ENCODE measurements at places on chromosomes 3 and 15.
A peak's percentile ranks its signal among the peaks of the same experiment; 100 is the strongest.

DNA sequence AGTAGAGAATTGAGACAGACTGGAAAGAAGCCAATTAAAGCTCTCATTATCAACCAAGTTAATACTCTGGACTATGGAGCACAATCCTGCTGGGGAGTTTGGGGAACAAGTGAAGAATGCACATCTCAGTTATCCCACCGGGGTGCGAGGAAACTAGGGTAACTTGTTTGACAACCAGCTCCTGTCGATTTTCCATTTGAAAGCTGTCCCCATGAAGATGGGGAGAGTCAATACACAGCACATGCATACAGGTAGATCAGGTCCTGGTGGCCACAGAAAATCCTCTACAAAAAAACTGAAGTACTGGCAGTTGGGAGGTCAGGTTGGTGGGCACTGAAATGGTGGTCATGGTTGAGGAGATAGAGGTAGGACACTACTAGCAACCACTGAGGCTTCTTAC is 25.7 kb upstream of the GRAMD1C start:
- DNase-seq: no peak

- no peak for DNase-seq
These were observed 207.0 kb downstream of the SUCLG2 start for GRCh38 chr3:67447393-67447792.

- no peak for DNase-seq
These were observed 61.3 kb downstream of the PRTG start for GRCh38 chr15:55681631-55682030.

DNA sequence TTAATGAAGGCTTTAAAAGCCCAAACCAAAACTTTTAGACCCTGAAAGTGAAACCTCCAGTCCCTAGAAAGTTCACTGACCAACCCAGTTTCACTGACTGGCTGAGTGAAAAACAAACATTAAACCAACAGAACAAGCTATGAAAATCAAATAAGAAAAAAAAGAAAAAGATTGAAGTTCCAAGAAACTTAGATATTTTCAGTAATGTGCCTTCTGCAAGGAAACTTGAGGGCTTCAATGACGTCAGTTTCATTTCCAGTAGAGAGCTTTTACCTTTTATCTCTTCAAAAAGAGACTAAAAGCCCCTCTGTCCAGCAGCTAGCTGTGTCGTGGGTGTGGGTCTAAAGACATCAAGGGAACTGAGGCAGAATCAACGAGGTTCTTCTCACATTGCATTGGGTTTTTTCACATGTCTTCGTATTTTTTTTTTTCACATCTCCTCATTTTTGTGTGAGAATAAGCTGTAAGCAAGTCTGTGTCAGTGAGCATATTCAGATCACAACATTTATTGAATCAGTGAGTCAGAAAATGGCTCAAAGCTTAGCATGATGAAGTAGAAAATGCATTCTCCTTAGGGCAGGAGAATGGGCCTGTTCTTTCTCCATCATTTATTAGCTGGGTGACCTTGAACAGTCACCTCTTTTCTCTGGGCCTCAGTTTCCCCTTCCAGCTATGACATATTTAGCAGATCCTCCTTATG is 54.8 kb upstream of the BCL6 start:
- DNase-seq: no peak

DNA sequence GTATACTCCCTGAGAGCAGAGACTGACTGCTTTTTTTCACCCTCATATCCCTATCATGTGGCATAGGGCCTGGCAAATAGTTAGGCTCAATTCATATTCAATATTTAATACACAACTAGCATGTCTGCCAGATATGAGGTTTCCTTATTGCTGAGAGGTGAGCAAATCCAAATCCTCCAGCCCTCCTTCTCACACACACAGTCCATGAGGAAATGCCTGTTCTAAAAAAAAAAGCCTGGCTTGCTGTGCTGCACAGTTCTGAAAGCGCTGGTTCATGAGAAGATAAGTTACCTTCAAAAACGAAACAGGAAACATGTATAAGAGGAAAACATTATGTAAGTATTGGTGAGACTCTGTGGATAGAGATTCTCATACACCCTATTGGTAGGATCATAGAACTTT is 15.5 kb upstream of the ACAP2 start:
- DNase-seq: no peak

GRCh38 chr3:110314512-110315114 is 757.0 kb upstream of the NECTIN3 start:
- peak; percentile 73 for DNase-seq

DNA sequence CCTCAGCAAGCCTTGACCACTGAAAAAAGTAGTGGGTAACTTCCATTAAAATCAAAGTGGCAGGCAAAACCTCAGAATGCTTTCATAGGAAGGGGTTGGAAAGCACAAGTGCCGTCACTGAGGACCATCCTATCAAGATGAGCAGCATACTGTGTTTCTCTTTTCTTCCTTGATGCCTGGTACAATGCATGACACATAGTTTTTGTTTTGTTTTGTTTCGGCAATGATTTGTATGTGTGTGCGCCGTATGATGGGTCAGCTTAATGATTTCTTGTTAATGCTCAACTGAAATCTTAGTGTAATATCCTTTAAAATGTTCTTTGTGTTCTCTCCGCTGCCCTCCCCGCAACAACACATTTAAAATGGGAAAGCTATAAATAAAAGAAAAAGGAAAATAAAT is 476.4 kb upstream of the KCNMB2 start:
- DNase-seq: no peak

DNA sequence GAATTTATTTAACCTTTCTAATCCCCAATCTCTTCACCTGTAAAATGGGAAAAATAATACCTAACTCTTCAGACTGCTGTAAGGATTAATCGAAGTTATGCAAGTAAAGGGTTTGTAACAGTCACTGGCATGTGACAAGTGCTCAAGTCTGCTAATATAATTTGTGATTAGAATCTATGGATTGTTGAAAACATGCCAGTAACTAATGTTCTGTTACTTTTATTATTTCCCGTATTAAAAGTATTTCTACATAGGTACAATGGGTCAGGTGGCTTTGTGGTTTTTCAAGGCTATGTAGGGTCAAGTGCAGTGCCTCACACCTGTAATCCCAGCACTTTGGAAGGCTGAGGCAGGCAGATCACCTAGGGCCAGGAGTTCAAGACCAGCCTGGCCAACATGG is 29.4 kb downstream of the ULK4 start:
- no peak for DNase-seq

GRCh38 chr3:139340784-139341183 is 3.0 kb upstream of the MRPS22 start:
- DNase-seq: no peak

DNA sequence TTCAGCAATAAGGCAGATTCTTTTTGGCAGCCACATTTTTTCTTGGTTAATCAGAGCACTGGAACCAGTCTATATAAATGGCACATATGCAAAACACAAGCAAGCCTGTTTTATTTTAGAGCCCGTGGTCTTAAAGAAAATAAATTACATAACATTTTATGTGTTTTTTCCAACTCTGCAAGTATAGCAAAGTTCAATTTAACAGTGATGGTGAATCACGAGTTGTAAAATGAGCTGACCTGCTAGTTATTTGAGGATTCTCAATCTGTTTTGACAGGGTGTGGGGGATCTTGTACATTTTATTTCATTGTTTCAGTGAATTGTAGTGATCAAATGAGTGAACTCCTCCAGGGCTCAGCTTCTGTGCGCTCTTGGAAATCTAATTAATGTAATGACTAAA is 2.7 kb downstream of the ARHGEF26 start:
- no peak for DNase-seq

- no peak for DNase-seq
These were observed 535.2 kb downstream of the OCA2 start for GRCh38 chr15:27563765-27564370.

GRCh38 chr3:97821287-97821773 is 481 bp upstream of the CRYBG3 start:
- peak; percentile 43 for DNase-seq

DNA sequence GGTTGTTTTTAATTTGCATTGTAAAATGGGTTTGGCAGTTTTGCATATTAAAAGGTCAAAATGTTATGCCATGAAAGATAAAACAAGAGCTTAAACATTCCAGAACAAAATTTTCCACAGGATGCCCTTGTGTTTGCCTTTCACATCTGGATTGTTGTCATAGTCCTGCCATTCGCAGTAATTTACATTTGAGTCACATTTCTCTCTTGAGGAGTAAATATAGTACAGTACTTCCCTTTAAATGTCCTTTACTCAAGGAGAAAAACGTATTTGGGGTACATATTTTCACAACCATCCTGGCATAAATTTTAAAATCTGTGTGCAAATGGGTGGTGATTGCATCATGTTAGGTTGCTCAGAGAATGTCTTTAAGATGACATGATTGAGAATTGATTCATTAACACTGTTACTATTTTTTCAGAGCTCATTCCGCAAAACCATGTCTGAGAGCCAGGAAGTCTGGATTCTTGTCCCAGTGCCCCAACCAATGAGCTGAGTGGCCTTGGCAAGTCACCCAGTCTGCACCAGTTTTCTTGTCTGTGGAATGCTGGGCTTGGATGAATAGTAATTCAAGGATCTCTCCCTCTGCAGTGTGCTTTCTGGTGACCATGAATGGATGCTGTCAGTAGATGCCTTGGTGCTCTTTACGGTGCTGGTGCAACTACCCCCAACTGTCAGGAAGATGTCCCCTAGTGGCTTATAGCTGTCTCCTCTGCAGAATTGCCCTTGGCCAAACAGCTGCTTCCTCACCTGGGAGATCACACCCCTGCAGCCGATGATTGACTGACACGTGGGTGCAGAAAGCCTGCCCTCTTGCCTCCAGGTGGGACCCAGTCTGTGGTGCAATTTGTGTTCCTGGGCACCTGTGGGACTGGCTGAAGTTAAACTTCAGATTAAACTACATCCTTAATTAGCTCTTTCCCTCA is 43.0 kb downstream of the ABHD5 start:
- DNase-seq: no peak

DNA sequence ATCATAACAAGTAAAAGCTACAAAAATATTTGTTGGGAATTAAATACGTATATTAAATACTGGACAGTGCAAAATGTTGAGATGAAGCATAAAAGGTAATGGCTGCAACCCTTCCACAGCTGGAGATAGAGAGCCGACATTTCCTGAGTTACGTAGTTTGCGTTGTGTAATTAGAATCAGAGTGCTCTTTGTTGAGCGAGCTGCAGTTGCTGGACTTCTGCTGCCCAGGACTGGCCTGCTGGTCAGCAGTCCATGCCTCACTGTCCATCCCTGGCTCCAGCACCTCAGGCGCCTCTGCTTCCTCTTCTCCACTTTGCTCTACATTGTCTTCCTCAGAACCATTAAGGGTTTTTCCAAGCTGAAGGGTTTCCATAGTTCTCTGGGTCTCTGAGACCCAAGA is 28.4 kb upstream of the SHC4 start:
- DNase-seq: no peak

- DNase-seq: no peak
These were observed 182.3 kb downstream of the BBX start for GRCh38 chr3:107705046-107705445.

DNA sequence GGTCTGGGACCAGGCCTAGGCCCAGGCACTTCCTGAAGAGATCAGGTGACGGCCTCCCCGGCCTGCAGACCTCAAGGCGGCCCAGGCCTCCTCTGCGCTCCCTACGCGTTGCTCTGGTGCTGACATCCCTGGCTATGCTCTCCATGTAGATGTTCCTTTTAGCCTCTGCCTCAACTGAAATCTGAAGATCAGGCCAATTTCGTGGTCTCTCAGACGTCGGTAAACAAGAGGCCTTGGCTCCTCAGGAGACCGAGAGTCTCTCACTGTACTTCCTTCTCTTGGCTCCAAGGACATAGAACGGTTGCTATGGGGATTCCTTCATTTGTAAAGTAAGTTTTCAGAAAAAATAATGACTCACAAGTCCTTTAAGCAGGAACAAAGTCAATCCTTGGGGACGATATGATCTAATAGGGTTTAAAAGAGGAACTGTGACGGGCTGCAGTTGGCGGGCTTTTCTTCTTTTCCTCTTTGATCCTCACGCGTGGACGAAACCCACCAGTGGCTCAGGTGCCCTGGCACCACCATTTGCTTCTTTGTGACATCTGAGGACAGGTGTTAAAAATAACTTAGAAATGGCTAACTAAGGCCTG is 55.6 kb upstream of the CGNL1 start:
- DNase-seq: no peak

GRCh38 chr3:9316881-9317361 is 45.9 kb upstream of the THUMPD3 start:
- peak; percentile 69 for DNase-seq

- DNase-seq: no peak
These were observed 90.0 kb downstream of the GAP43 start for GRCh38 chr3:115713284-115713683.

DNA sequence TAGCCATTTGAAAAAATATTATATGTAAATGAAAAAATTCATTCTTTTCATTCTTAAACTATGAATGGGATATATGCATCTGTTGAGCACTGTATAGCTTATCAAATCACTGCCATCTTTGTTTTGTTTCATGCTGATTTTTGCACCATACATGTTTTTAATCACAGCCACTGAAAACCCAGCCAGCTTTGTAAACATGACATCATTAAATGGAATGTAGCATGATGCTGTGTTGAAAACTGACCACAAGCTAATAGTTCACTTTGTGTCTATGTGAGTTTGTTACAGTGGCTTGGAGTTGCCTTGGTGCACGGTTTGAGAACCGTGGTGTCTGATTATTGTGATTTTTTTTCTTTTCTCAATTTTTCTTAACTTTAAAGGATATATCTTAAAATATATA is 75.7 kb downstream of the GMPS start:
- no peak for DNase-seq

GRCh38 chr3:48408823-48409281 is 21.0 kb downstream of the PLXNB1 start:
- DNase-seq: no peak

DNA sequence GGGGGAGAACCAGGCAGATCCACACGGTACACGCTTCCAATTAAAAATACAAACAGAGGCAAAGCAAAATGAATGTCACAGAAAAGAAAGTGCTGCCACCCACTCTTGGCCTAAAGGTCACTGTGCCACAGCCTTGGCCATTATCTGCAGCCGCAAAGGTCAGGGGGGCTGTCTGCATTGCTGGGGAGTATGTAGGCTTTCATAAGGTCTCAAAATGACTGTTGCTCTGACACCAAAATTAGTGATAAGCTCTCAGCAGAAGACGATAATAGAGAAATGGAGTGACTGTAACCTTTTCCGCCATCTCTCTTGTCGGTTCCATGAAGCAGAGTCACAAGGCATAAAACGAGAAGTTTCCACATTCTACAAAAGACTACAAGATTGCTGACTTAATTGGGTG is 374.2 kb upstream of the ICE2 start:
- DNase-seq: no peak

DNA sequence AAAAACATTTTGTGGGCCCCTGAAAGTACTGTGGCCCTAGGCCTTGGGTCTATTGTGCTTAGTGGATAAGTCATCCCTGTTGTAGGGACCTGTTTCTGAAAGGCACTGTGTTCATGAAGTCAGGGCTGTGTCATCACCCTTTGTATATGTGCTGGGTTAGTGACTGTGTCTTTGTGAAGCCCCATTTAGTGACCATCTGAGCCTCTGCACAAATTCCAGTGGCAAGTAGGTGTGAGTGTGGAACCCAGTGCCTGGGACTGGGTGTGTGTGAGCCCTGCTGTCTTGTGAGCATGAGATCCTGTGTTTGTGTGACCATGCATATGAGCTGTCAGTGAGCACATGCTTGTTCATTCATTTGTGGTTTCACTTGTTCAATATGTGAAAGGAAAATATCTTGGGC is 1.2 kb upstream of the HYAL1 start:
- no peak for DNase-seq

- DNase-seq: no peak
These were observed 203.2 kb downstream of the CGGBP1 start for GRCh38 chr3:87855616-87856015.

- no peak for DNase-seq
These were observed 189.9 kb upstream of the TMCO5A start for GRCh38 chr15:37744521-37744920.
